ENCODE measurements at places on chromosomes 1 and 21.
A peak's percentile ranks its signal among the peaks of the same experiment; 100 is the strongest.

DNA sequence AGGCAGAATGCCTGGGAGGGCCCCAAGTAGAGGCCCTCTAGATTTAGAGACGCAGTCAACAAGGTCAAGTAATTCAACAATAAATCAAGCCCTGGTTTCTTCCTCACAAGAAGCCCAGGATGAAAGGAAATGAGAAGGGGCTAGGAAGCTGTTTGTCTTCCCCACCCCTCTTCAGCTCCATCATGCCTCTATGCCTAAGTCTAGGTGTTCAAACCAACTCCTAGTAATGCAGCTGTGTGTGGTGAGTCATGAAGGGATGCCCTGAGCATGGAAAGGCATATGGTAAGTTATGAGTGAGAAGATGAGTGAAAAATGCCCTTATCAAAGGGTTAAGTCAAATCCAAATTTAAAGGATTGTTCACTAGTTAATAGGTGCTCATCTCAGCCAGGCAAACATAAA is 339.5 kb downstream of the KCNH1 start:
- no peak overlapping the region for H3K4me3 ChIP-seq
- no peaks in the 10 kb centered on the region for H3K36me3 ChIP-seq
- H3K27ac ChIP-seq = no peak overlapping the region
- no peaks in the 10 kb centered on the region for H3K4me1 ChIP-seq

DNA sequence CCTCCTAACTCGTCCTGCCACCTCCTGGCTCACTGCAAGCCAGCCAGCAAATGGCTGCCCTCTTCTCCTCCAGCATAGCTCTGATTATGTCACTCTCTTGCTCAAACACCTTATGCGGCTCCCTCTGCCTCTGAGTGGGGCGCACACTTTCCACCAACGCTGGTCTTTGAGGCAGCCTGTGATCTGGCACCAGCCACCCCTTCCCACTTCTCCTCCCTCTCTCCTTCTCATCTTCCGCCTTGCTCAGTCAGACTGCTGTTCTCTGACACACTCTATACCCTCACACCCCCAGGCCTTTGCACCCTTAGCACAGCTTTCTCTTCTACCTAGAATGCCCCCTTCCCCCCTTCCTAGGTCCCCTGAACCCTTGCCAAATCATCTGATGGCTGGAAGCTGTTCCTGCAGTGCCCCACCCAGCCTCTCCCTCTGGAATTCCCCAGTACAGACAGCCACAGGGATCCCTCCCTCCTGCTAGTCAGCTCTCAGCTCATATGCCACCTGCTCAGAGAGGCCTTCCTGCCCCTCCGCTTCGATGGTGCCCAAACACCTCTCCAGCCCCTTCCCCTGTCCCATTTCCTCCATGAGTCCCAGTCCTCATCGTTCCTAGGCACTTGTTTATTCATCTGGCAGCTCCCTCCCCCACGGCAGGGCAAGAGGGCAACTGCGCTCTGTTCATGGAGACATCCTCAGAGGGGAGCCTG is 21.7 kb upstream of the PEF1 start:
- H3K4me1 ChIP-seq = peaks cover 2% of the 10 kb centered on the region
- no peak overlapping the region for H3K4me3 ChIP-seq
- DNase-seq = peak; percentile 50
- no peaks in the 10 kb centered on the region for H3K36me3 ChIP-seq
- no peak overlapping the region for H3K27ac ChIP-seq

GRCh38 chr1:111602974-111603373 is 16.6 kb upstream of the RAP1A start:
- no peak overlapping the region for H3K4me3 ChIP-seq
- H3K27me3 ChIP-seq = peaks cover 5% of the 10 kb centered on the region
- no peak for DNase-seq
- H3K4me1 ChIP-seq = no peaks in the 10 kb centered on the region
- no peak overlapping the region for H3K27ac ChIP-seq

GRCh38 chr1:239647045-239647444 is 260.7 kb downstream of the CHRM3 start:
- no peaks in the 10 kb centered on the region for H3K27me3 ChIP-seq
- H3K4me3 ChIP-seq = no peak overlapping the region
- no peak for DNase-seq
- H3K4me1 ChIP-seq = no peaks in the 10 kb centered on the region
- no peak overlapping the region for H3K27ac ChIP-seq

Data from endodermal cell (in vitro differentiated cells).